COR-L47 (cell line): ENCODE measurements at places on chromosomes 5 and 9.
A peak's percentile ranks its signal among the peaks of the same experiment; 100 is the strongest.

GRCh38 chr5:102975457-102976182 is 144.3 kb downstream of the GIN1 start:
- DNase-seq: no peak

DNA sequence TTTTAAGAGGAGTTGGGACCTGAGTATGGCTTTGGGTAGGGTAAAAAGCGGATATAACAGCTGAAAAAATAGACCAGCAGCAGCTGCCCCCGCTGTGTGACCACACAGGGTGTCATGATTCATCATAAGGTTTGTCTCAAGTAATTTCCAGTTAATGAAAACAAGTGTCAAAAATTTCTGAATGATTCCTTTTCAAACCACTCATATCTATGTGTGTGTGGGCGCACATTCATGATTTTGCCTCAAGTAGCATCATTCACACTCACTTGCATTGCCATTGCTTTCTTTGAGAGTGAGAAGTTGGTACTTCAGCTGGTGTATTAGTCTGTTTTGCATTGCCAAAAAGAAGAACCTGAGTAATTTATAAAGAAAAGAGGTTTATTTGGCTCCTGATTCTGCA is 12.1 kb upstream of the TNFAIP8 start:
- DNase-seq: no peak

DNA sequence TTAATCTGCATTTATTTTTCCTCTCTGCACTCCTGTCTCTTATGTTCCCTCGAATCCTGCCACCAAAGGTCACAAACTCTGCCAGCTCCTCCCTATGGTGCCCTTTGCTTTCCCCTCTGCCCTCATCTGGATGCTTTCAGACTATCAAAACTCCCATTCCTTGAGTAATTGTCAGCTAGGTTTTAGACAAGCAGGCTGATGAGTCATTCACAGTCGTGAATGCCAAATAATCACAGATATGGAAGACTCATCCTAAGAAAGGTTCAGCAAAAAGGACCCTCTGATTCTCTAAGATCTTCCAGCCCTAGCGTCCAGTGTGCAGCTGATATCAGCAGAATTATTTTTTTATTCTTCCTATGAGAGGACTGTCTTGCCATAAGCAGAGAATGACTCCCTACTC is 104.5 kb upstream of the NUDT12 start:
- no peak for DNase-seq

GRCh38 chr5:55480781-55481180 is 54.0 kb downstream of the PLPP1 start:
- no peak for DNase-seq

GRCh38 chr5:52497133-52497693 is 290.5 kb upstream of the ITGA1 start:
- DNase-seq: peak; percentile 1

- DNase-seq: no peak
These were observed 174.3 kb downstream of the MRPS30 start for GRCh38 chr5:44983006-44983405.

DNA sequence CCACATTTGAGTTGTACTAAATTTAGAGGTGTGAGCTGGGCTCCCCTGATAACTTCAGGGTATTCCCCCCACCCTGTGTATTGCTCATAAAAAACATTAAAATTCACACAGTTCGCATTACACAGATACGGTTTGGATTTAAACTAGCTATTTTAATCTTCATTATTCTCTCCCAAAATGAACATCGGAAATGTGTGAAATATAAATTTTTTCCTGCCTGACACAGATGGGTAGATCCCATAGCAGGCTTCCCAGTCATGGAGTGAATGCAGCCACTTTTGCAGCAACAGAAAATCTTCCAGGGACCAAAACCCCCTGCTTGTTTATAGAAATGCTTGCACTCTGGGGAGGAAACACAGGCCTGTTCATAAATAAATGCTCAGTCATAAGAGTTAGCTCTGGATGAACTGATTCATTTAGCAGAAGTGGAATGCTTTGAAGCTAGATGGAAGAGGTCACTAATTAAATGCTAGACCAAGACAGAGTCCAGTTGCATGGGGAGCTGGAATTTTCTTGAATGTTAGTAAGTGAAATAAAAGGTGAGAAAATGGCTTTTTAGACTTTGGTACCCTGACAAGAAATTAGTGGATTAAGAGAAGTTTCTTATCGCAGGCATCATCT is 115.6 kb downstream of the PDE8B start:
- no peak for DNase-seq

DNA sequence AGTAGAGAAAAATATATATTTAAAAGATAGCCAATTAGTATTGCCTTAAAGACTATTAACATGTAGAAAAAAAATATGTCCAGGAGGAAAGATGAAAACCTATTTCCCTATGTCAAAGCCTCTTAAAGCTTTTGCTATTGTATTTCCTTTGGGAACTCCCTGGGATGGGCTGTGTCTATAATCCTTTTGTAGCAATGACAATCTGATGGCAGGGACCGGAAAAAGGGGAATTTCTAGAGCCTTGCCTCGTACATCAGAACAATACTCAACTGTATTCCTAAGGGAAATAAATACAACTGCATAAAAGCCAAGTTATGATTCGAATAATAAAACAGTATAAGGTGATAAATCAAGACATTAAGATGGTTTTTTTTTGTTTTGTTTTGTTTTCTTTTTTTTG is 257.3 kb downstream of the MLLT3 start:
- DNase-seq: no peak

GRCh38 chr5:66354422-66354821 is 210.3 kb downstream of the SREK1 start:
- DNase-seq: no peak

GRCh38 chr9:17251100-17251499 is 116.3 kb downstream of the CNTLN start:
- DNase-seq: no peak

GRCh38 chr5:149930043-149930748 is 14.4 kb downstream of the PDE6A start:
- DNase-seq: no peak

- no peak for DNase-seq
These were observed 40.9 kb downstream of the SEC61B start for GRCh38 chr9:99262949-99263418.

DNA sequence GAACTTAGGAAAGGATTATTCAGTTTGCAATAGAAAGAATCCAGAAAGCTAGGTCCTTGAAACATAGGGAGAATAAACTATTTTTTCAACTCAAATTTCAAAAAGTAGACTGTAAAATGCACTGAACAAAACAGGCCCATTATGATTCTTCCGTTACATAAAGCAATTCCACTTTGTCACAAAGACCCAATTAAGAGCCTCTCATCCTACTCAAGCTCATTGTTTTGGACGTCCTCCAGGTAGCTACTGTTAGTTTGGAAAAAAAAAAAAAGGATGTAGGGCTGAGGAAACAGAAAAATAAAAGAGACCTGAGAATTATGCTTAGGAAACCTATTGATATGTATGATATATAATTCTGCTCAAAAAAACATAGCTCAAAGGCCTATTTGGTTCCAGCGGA is 74.0 kb downstream of the DIRAS2 start:
- peak; percentile 69 for DNase-seq

DNA sequence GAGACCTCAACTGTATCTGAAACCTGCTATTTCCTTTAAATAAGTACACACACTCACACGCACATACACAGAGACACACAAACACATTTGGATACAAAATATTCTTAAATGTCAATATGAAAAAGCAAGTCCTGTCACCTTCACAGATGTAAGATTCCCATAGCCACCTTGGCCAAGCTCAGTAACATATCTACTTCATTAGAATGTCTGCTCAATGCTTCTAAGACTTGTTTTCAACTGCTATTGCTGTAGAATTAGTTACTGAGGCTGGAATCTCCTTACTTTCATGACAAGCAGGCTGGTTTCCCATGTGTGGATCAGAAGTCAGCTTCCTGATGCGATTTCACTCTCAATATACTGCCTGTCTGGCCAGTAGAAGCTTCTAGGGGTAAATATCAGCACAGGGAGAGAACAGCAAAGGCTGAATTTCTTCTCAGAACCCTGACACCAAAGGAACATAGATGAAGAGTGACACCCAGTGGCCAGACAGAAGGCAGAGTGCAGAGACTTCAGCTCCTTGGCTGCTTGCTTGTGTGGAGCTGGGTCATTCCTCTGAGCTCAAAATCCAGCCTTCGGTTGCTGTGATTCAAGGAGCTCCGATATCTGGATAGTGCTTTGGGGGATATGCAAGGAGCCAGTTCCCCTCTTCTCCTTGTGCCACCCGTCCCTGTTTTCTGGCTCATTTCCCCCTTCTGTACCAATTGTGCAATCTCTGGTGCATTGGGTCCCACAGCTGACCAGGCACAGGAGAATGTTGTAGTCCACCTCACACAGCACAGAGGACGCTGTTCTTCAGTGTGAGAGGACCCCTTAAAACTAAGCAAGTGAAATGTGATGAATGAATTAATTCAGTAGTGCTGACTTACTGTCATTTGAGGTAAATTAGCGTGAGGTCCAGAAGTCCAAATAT is 26.6 kb upstream of the ABLIM3 start:
- DNase-seq: peak; percentile 36

DNA sequence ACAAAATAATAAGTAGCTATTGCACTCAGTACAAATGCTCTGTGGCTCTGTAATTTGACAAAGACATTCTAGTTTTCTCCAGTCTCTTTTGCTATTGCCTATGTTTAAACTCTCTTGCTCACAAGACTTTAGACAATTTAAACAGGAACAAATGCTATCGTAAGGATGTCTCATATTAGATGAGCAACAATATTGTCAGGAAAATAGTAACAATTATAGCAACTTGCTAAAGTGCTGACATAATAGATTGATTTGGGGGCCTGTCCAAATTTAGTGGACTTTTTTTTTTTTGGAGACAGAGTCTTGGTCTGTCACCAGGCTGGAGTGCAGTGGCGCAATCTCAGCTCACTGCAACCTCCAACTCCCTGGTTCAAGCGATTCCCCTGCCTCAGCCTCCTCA is 11.8 kb downstream of the KIF2A start:
- no peak for DNase-seq

DNA sequence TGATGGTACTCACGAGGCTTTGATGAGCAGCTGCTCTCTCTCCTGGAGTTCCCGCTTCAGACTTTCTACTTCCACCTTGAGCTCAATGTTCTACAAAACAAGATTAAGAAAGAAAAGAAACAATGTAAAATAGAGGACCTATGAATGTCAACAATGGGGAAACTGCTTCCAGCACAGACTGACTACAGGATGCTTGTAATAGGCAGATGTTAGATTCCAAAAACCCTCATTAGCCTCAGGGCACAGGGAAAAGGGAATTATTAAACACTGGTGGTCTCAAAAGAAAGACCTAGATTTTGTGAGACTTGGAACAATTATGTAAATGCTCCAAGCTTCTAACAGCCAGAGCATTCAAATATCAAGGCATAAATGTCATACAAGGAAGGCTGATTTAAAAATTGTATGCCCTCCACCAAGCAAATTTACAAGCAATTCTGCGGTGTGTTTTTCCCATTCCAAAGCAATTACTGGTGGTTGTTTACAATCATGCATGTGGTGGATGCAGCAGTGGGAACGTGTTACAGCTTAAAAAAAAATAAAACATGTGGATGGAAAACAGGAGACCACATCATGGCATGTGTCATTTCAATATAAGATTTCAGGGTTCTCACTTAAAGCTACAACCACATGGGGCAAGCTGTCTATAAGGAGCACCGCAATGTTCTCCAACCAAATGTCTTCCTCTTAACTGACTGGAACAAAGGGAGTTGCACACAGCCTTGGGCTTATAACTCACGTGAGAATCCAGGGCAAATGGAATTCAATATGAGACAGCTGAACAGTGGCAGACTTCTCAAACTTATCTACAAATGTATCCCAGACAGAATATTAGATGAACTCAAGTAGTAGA is 34.0 kb downstream of the CDK5RAP2 start:
- no peak for DNase-seq

- peak; percentile 17 for DNase-seq
These were observed 73.3 kb downstream of the SLCO4C1 start for GRCh38 chr5:102222772-102223171.

DNA sequence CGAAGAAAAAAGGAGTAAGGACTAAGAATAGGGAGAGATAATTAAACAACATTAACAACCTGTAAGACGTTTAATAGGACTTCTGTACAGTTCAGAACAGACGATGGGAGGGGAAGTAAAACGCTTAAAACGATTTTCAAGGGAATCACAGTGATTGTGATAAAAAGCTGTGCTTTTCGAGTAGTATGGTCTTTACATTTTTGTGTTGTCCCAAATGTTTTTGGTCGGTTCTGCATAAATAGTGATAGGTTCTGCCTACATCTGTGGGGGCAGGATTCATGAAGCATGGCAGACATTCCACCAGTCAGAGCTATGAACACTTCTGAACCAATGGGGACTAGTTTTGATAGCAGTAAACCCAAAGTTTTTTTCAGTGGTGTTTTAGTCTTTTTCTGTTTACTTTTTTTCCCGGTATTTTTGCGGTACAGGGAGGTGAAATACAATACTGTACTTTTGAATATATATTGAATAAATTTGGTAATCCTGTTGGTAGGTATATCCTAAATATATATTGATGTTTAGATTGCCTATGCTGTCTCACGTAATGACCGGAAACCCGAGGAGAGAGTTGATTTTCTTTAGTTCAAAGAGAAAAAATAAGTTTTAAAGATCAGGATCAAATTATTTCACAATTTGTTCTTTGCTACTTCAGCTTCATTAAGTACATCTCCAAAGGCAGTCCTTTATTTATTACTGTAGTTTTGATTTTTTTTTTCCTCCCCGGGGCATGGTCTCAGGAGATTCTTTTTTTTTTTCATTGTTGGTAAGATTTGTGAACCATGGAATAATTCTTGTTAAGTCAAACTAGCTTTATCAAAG is 1.3 kb downstream of the ERBIN start:
- no peak for DNase-seq

GRCh38 chr5:38569180-38569579 is 12.7 kb upstream of the LIFR start:
- no peak for DNase-seq

DNA sequence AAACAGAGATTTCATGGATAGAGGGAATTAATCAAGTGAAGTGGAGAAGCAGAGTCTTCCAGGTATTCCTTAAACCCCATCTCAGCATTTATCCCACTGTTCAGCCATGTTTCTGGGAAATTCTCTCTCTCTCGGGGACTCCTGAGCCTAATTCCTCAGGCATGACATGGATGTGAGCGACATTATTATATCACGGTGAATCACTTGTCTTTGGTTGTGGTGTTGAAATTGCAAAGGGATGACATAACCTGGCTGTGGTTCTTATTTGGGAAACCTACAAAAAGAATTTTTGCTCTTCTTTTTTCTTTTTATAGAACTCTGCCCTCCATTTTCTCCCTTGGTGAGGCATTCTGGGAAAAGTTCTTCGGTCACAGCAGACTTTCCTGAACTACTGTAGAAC is 457.9 kb upstream of the PTGER4 start:
- no peak for DNase-seq

DNA sequence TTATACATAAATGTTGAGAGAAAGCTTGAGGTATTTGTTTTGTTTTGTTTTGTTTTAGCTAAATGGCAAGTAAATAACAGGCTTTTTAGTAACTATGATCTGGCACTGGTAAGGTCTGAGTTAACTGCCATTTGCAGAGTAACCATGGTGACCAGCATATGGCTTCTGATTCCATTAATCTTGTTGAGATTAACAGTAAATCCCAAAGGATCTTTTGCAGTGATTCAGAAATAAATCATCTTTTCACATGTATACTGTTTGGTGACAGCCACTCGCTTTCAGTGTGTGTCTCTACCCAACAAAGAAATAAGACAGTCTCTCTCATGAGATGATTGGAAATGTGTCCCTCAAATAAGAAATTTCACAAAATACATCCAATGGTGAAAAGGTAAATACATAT is 235.6 kb downstream of the RAB3C start:
- no peak for DNase-seq

- DNase-seq: no peak
These were observed 136.7 kb upstream of the NFIL3 start for GRCh38 chr9:91560301-91560700.

GRCh38 chr9:95533996-95534680 is 17.4 kb upstream of the PTCH1 start:
- peak; percentile 2 for DNase-seq
